ENCODE measurements at places on chromosomes 7 and 10.

DNA sequence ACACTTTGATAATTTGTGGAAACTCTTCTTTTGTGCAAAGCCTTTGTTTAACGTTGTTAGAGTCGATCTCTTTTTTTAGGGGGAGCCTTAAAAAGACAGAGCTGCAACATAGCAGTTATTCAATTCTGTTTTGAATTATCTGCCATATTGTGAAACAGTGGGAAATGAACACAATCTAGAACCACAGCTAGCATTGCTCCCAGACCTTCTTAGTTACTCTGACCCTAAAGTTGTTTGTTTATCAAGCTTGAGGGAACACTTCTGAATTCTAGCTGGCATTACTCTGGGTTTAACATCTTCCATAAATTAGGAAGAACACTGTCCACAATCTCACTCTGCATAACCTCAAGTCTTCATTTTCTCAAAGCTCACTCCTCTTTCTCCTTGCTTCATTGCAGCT, 217.7 kb downstream of the PRKG1 start:
- no peak for DNase-seq

GRCh38 chr7:147658392-147658967, 932.1 kb upstream of the C7orf33 start:
- no peak for DNase-seq

GRCh38 chr7:117009705-117010361, 56.5 kb downstream of the ST7 start:
- DNase-seq, result no peak

DNA sequence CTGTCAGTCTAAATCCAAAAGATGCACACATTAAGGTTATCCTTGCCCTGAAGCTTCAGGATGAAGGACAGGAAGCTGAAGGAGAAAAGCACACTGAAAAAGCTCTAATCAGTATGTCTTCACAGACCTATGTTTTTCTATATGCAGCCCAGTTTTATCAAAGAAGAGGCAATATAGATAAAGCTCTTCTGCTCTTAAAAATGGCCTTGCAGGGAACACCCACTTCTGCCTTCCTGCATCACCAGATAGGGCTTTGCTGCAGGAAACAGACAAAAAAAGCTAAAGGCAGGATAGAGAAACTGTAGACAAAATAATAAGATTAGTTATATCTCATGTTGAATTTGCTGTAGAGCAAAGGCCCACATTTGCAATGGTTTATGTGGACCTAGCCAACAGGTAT, 14.9 kb upstream of the IFIT1B start:
- no peak for DNase-seq

DNA sequence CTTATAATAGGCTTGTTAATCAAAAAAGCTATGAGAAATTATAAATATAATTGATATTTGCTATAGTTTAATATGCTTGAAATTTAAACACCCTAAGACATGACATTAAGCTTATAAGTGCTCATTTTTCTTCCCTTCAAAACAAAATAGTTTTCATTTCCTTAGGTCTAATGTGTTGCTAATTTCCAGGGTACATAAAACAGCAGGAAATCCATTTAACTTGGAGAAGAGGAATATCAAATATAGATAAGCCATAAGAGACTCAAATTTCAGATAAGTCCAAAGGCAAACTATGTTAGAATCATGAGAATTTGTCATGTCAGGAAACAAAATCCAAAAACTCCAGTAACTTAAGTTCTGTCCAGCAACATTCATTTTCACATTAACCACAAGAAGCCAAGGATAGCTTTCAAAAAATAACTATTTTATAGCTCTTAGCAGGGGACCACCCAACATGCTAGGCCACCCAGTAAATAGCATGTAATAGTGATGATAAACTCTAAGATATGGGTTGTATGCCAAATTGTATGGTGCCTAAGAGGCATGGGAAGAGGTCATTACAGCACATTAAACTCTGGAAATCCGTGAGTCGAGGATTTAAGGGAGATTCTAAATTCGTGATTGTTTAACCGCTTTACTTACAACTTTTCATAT, 298.1 kb downstream of the CRPPA start:
- no peak for DNase-seq

DNA sequence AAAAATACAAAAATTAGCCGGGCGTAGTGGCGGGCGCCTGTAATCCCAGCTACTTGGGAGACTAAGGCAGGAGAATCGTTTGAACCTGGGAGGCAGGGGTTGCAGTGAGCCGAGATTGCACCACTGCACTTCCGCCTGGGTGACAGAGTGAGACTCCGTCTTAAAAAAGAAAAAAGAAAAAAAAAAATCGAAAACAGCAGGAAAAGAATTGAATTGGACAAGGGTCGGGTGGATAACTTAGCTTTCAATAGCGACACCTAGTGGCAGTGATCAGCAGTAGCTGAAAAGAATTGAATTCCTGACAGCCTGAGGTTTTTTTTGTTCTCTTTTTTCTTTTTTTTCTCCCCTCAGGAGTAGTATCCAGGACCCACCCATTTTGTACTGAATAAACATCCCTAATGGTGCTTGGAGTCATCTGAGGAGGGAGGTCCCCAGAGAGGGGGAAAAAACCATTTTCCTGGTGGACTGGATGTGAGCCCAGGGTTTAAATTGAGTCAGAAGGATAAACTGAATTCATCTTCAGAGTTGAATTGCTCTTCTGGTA, 55.1 kb downstream of the CYCS start:
- peak; percentile 2 for DNase-seq

GRCh38 chr10:45325116-45325515, 9.7 kb upstream of the OR13A1 start:
- DNase-seq, result no peak

DNA sequence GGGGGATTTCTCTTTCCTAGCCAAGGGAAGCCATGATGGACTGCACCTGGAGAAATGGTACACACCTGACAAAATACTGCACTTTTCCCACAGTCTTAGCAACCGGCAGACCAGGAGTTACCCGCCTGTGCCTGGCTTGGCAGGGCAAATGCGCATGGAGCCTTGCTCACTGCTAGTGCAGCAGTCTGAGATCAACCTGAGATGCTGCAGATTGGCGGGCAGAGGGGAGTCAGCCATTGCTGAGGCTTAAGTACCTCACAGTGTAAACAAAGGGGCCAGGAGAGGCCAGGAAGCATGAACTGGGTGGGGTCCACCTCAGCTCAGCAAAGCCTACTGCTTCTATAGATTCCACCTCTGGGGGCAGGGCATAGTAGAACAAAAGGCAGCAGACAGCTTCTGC, 49.4 kb downstream of the OR13A1 start:
- DNase-seq, result no peak

DNA sequence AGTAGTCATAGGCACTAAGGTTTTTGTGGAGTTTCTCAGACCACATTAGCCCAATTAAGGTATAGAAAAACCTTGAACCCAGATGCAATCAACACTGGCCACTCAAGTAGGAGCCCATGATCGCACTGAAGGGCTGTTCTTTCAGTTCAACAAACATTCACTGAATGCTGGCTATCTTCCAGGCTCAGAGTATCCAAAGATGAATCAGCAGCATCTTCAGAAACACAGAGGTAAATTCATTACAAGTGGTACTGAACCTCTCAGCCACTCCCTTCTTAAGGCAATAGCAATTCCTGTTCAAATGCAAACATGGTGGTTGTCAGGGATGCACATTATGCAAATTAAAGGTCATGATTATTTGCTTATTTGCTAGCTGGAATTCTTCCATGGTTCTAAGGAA, 17.1 kb downstream of the KCNK18 start:
- DNase-seq, result no peak

DNA sequence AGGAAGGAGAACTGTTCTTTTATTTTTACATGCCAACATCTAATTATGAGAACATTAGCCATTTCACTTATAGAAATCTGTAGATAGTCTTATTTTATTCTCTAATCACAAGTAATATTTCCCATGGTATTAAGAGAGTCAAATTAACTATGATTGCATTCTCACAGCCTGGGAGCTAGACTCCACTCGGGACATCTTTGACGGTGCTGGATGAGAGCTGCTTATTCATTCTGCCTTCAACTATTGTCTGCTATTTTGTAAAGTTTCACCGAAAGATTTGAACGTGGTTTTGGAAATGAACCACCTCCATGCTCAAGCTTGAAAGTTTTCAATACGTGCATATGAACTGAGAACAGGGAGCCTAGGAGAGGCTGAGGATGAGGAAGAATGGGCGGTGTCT, 264.3 kb upstream of the KLF6 start:
- DNase-seq, result no peak

GRCh38 chr7:42214060-42214679, 22.8 kb downstream of the GLI3 start:
- no peak for DNase-seq

GRCh38 chr10:26290236-26290635, 73.7 kb downstream of the GAD2 start:
- no peak for DNase-seq

DNA sequence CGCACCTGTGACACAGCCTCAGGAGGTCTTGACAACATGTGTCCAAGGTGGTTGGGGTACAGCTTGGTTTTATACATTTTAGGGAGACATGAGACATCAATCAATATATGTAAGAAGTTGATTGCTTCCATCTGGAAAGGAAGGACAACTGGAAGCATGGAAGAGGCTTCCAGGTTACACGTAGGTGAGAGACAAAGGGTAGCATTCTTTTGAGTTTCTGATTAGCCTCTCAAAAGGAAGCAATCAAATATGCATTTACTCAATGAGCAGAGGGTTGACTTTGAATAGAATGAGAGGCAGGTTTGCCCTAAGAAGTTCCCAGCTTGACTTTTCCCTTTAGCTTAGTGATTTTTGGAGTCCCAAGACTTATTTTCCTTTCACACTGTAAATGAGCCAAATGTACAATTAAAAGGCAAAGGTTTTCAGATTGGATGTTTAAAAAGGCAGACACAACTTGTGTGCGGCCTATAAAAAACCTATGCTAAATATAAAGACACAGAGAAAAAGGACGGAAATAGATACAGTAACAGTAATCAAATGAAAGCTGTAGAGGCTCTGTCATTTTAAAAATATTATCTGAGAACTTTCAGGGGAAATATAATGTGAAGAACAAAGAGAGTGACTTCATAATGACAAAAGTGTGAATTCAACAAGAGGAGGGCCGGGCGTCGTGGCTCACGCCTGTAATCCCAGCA, 65.7 kb upstream of the LANCL2 start:
- no peak for DNase-seq

DNA sequence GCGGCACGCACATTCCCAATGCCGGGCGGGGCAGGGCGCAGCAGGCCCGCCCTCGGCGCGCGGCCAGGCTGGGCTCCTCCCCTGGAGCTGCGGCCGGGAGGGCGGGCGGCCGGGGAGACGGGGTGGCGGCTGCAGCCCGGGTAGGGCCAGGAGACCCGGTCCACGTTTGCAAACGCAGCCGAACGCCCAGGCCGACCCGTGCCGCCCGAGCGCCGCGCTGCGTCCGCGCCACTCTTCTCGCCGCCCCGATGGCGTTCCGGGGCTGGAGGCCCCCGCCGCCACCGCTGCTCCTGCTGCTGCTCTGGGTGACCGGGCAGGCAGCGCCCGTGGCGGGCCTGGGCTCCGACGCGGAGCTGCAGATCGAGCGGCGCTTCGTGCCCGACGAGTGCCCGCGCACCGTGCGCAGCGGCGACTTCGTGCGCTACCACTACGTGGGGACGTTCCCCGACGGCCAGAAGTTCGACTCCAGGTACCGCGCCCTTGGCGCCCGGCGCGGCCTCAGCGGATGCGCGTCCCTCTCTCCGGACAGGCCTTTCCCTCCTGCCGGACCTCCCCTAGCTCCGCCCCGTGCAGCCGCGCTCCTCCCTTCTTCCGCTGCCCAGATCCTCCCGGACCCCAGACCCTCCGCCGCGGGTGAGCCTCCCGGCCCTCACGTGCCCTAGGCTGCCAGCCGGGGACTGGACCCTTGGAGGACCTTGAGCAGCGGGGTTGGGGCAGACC, at the start of gene FKBP9:
FKBP9 (plus strand) TSS at position 115 of the 720 bp plus-strand sequence; CDS start at position 249, 134 bp downstream.
- DNase-seq, result no peak

GRCh38 chr10:78313048-78313381, 279.4 kb downstream of the RPS24 start:
- no peak for DNase-seq

- peak; percentile 69 for DNase-seq
Observed at GRCh38 chr7:26078437-26079336, 73.3 kb upstream of the NFE2L3 start.
